ENCODE measurements at places on chromosomes 16 and 17.

GRCh38 chr17:50264263-50265113, 9.8 kb upstream of the TMEM92 start:
- DNase-seq: no peak

- DNase-seq: no peak
Measured at GRCh38 chr17:194828-195602, 13.6 kb upstream of the DOC2B start.

DNA sequence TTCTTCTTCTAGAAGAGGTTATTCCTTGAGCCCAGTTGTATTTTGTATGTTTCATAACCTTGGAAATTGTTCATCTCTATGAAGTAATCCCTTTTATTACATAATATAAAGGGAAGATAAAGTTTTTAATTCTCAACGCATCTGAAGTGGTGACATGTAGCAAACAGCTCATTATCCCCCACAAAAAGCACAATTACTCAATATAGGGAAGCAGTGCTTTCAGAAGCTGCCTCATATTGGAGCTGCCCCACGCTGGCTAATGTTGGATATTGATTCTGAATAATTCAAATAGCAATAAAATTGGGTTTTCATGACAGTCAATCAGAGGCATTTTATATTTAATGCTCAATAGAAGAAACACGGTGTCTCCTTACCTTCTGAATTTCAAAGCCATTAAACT, 604.3 kb upstream of the RBFOX1 start:
- DNase-seq: no peak

DNA sequence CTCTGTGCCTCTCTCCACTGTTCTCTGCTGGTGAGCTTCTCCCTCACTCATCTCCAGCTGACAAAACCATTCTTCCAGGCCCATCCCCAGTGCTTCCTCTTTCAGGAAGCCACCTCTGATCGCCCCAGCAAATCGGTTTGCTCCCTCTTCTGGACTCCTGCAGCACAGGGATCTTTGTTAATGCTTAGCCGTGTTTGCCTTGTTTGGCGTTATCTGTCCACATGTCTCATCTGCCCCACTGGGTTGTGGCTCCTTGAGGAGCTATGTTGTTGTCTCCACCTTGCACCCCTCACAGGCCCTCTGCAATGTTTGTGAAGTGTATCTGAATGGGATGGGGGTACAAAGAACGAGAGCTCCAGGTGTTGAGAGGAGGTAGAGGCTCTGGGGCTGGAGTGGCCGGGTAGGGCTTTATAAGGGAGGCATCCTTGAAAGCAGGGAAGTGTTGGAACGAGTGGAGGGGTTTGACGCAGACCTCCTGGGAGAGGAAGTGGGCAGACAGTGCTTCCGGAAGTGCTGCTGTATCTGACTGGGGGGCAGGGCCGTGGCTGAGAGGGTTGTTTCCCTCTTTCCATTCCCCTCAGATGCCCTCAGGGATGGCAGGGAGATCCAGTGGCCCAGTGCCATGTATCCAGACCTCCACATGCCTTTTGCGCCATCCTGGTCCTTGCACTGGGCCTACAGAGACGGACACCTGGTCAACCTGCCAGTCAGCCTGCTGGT, 27.8 kb downstream of the CASKIN2 start:
- no peak for DNase-seq

GRCh38 chr17:77365584-77366186, 224.9 kb downstream of the SEC14L1 start:
- DNase-seq: no peak

GRCh38 chr16:53132406-53132805, 77.6 kb downstream of the CHD9 start:
- no peak for DNase-seq

GRCh38 chr17:40097087-40097486, 3.3 kb downstream of the NR1D1 start:
- no peak for DNase-seq

DNA sequence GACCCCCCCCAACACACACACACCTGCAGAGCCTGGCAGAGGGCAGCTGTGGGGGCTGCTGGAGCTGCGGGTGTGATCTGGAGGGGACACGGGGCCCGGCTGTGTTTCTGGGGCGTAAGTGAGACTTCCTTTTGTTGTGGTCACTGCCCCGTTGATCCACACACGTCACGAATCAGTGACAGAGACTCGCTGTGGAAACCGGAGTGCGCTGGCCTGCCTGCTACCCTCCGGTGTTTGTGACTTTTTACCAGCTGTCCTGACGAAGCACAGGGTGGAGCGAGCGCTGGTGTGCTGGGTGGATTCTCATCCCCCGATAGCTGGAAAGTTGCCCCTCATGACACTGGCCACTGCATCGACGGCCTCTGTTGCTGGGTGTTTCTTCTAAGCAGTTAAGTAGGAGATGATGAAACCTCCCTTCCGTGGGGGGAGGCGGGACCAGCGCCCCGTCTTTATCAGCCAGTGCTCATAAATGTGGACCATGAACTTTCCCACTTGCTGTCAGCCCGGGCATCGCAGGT, 2.3 kb downstream of the METRNL start:
- no peak for DNase-seq

DNA sequence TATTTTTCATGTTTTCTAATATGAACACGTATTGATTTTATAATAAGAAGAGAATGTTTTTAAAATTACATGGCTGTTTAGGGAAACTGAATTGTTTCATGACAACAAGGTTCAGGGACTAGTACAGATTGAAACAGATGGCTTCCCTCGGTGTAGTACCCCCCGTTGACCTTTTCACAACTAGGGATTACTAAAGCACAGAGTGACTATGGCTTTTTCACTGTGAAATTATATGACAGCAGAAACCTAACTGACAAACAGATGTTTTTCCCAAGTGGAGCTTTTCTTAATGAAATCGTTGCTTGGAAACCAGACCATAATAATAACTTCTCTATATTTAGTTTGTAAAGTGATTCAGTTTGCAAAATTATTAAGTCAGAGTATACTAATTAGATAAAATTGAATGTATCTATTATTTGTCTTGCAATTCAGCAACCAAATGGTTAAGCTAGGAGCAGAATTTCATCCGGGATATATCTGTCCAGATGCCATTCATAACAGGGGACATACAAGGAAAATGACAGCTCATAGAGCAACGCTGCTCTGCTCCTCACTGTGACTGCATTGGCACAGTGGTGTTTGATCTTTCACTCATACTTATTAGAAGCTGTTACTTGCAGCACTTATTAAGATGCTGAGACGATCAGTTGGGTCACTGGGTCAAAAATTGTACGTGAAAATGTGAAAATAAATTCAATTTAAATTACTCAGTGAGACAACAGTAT, 111.7 kb downstream of the TANGO6 start:
- no peak for DNase-seq

- peak; percentile 12 for DNase-seq
Measured at GRCh38 chr16:3857189-3858043, 23.1 kb downstream of the CREBBP start.

DNA sequence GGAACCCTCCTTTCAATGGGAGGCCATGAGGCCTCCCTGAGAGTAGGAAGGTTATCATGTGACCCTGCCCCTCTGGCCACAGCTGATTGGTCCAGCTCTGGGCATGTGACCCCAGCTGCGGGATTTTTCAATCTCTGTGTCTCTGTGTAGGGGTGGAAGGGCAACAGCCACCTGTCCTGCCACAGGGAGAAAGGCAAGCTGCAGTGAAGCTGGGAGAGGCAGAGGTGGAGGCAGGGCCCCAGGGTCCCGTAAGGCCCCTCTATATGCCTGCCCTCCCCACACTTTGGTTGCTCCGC, 10.9 kb downstream of the DNAAF8 start:
- DNase-seq: no peak

- peak; percentile 49 for DNase-seq
Measured at GRCh38 chr16:85566561-85567100, 46.5 kb upstream of the GSE1 start.

DNA sequence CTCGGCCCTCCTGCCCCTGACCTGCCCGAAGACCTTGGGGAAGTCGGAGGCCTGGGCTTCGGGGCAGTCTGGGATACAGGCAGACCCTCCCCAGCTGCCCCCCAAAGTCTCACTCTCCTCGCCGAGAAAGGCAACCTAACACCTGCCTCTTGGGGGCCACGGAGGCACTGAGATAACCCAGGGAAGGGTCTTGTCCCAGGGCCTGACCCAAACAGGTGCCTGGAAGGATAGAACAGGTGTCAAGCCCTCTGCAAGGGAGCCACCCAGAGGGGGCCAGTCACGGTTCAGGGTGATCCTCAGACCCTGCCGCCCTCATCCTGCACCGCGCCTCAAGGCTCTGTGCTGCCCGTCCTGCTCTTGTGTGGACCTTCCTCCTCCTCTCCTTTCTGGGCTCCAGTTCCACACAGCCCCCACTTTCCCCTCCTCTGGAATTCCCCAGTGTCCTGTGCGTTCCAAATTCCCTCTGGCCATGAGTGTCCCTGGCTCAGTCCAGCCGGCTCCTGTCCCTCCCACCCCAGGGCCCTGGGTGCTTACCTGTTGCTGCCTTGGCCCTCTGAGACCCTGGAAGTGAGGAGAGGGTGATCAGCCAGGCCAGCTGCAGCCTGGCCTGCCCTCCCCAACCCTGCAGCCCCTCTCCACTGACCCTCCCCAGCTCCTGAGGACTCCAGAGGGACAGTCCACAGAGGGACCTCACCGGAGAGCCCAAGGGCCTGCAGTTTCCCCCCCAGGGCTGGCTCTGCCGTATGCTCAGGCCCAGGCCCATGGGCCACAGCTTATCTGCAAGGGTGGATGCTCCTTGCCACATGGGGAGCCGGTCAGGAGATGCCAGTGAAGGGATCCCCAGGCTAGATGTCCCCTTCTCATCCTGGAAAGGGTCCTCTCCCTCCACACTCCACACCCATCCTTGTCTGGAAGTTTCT, 3.8 kb downstream of the PRSS27 start:
- no peak for DNase-seq

GRCh38 chr16:53775821-53776431, 72.0 kb downstream of the FTO start:
- no peak for DNase-seq
